ENCODE measurements at places on chromosomes 12 and 14.

DNA sequence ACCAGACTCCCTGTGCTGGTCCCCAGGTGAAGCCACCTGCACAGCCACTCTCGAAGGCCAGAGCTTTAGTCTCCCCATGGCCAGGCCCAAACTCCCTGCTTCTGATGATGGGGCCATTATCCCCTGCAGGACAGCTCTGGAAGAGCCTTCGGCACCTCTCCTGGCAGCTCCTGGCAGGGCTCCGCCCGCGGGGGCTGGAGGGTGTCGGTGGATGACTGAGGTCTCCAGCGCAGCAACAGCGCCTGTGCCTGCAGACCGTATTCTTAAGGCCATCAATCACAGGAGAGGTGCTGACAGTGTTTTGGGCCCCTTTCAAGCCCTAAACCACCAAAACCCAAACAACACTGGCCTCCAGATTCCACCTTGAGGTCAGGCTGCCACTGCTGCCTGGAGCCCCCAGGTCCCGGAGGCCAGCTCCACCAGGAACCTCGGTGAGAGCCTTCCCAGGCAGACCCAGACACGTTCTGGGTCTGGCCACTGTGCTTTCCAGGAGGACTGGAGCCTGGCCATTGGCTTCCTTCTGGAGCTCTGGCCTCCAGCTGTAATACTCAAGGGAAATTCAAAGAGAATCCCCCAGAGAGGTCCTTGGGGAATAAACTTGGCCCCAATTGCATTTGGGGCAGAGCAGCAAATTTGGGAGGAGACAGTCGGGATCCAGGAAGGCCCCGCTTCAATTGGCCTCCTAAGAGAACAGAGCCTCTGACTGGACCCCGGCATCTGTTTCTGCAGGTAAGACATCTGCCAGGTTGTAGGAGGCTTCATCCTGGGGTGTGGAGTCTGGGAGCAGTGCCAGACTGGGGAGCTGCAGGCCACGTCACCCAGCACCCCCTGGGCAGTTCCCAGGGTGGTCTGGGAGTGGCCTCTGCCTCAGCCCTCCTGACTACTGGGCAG, 210.6 kb upstream of the RTL1 start:
- no peak for DNase-seq

GRCh38 chr12:107415071-107415470, 270.5 kb upstream of the PWP1 start:
- no peak for DNase-seq

GRCh38 chr12:1848146-1848545, 27.8 kb downstream of the LRTM2 start:
- no peak for DNase-seq

GRCh38 chr14:68306265-68306933, 486.5 kb downstream of the ZFP36L1 start:
- no peak for DNase-seq

- DNase-seq, result no peak
Measured at GRCh38 chr12:118645219-118645618, 268.9 kb downstream of the SUDS3 start.

- DNase-seq, result no peak
Measured at GRCh38 chr14:85576848-85577542, 47.1 kb downstream of the FLRT2 start.

DNA sequence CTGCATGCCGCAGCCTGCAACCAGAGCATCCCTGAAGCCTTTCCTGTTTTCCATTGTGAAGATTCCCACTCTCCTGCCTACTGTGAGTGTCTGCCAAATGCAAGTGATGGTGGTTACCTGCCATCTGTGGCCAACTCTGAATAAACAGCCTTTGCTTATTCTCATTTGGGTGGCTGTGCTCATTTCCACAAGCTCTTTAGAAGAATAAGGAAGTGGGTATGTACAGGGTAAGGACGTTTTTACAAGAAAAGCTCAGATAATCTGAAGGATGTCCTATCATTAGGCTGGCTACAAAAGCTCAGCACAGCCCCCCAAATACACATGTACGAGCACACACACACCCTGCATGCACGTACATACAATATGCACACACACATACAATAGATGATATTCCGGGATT, 7.3 kb upstream of the RNASE1 start:
- DNase-seq, result no peak

- DNase-seq, result no peak
Measured at GRCh38 chr12:104297477-104298113, 5.9 kb upstream of the EID3 start.

DNA sequence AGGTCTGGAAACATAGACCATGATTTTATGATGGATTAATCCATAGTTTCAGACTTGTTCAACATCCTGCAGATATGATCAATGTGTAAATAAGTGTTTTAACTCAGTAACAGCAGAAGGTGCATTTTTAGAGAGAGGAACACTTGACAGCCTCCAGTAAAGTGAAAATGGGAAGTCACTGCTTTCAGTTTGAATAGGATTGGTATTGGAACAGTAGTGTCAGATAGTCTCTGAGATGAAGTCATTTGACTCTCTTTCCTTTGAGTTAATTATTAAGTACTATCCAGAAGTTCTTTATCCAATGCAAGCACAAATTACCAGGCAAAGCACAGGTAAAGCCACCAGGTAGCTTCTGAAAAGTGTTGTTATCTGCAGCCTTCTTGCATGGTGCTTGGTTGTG, 14.5 kb upstream of the NAV3 start:
- no peak for DNase-seq

DNA sequence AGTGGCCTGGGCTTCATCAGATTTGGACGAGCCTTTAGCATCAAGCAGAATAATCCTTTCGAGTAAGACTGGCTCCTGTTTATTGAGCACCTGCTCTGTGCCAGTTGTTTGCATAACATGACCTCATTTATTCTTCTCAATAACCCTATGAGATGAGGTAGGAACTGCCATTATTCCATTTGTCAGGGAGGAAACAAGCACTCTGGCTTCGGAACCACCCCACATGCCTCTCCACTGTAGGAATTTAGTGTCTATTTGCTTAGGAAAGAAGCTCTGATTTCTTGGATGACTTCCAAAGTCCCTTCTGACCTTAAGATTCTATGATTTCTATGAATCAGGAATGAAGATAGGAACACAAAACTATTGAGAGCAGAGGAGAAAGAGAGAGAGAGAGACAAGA, 11.0 kb downstream of the SAMD4A start:
- DNase-seq, result no peak

- DNase-seq, result no peak
Measured at GRCh38 chr12:66836623-66837310, 157.9 kb upstream of the GRIP1 start.

DNA sequence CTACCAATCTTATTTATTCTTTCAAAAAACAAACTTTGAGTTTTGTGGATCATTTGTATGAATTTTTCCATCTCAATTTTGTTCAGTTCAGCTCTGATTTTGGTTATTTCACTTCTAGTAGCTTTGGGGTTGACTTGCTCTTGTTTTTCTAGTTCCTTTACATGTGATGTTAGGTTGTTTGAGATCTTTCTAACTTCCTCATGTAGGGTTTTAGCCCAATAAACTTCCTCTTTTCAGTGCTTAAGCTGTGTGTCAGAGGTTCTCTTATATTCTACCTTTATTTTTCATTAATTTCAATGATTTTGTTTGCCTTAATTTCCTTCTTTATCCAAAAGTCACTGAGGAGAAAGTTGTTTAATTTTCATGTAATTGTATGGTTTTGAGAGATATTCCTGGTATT, 860.4 kb upstream of the FBXO33 start:
- DNase-seq, result no peak

- DNase-seq, result peak; percentile 23
Measured at GRCh38 chr12:5808981-5809380, 136.1 kb downstream of the ANO2 start.

DNA sequence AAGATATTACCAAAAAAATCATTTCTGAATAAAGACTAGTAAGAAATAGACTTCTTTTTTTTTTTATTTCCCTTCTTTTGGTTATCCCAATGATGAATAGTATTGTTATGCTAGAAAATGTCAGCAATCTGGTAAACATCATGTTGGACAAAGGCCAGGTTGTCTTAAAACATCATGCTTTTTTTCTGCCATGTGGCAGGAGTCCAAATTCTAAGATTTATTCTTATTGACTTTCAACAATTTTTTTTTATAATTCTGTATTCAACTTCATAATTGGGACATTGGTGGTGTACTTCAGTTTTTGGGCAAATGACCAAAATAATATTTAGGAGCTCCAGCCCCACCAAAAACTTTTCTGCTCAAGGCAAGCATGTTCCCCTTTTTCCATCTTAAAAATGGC, 10.5 kb downstream of the DCN start:
- no peak for DNase-seq

- no peak for DNase-seq
Measured at GRCh38 chr12:114676142-114676741, 7.7 kb downstream of the TBX3 start.

DNA sequence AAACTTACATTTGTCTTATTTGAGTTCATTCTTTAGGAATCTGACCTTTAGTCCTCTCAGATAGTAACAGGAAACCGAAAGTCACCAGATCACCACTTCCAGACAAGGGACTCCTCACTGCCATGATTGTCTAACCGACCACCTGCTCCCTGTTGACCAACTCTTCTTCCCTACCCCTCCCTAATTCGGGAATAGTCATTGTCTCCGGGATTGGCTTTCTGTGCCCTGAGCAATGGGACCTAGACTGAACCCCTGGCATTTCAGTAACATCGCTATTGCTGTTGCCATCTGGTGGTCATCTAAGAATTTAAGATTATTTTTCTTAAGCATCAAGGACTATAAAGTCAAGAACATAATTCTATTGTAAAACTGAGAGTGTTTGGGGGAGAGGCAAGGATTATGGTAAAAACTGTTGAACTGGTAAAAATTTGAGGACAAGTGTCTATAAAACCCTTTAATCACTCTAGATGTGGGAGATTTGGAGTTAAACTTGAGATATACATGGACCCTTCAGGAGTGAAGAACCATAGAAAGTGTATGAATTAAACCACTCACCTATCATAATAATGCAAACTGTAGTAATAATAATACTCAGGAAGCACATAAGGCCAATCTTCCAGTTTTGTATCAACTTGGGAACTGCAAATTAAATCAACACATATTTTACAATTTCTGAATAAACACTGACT, 6.3 kb downstream of the CLEC2A start:
- peak; percentile 57 for DNase-seq

- DNase-seq, result no peak
Measured at GRCh38 chr12:12715128-12715458, 2.1 kb upstream of the CDKN1B start.

- peak; percentile 94 for DNase-seq
Measured at GRCh38 chr14:101525640-101526527, 35.4 kb upstream of the DIO3 start.

DNA sequence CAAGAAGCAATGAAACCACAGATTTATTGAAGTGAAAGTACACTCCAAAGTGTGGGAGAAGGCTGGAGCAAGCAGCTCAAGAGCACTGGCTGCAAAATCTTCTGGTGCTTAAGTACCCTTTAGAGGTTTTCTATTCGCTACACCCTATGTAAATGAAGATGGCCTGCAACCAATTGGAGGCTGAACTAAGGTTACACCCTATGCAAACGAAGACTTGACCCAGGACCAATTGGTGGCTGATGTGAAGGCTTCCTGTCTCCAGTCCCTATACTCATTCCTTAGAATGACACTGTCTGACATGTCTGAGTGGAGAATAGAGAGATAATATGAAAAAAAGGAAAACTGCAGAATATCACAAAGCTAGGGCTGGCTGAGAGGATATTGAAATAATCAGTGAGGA, 57.2 kb downstream of the ALG10B start:
- DNase-seq, result no peak

DNA sequence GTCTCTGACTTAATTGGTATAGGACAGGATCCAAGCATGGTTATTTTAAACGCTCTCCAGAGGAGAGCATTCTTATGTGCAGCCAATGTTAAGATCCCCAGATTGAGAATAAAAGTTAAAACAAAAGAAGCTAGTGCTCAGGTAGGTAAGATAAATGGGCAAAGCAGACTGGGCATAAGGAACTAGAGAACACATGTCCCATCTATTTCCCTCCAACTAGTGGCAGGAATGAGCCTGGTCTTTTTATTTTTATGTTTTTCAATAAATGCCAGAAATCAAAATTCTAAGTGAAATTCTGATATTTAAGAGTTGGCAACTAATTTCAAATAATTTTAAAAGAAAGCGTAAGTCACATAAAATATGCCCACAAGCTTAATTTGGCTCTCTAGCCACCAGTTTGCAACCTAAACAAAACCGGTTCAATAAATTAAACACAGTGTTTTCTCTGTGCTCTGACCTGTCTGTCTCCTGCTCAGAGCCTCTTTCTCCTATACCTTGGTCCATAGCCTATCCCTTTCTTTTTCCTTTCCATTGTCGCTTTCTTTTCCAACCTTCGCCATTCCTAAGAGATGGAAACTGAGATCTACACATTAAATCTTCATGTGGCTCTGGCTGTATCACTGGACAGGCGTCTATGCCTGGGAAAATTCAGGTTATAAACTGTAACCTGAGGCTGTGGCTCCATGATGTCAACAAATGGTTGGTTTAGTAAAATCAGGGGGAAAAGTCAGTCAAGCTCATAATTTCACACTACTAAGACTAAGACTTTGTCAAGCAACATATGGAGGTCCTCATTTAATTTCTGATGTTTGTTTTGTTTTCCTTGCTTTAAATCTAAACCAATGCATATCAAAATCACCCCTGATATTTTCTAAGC, 5.5 kb downstream of the SLC38A1 start:
- DNase-seq, result no peak

- peak; percentile 26 for DNase-seq
Measured at GRCh38 chr12:20601668-20602280, 93.4 kb upstream of the SLCO1C1 start.

DNA sequence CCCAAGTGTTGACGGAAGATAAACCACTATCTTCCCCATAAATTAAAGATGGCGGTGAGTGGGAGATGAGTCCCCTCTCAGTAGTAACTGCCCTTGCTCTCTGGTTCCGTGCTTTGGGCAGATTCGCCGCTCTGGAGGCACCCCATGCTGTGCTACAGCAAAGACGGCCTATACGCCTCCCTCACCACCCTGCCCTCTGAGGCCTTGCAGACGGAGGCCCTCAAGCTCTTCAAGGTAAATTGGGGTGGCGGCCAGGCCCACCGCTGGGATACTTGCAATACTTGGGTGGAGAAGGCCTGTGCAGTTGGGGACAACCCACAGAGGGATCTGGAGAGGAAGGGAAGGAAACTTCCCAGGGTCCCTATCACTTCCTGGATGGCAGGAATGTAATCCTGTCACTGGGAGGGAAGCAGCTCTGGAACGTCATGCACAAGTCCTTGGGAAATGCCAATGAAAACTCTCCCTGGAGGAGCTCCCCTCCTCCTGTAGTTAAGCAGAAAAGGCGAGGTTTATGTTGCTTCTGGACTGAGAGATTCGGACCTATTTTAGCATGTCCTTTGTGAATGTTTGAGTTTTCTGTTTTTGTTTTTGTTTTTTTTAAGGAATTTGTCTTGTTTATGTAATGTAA, 22.8 kb downstream of the PIGH start:
- no peak for DNase-seq

DNA sequence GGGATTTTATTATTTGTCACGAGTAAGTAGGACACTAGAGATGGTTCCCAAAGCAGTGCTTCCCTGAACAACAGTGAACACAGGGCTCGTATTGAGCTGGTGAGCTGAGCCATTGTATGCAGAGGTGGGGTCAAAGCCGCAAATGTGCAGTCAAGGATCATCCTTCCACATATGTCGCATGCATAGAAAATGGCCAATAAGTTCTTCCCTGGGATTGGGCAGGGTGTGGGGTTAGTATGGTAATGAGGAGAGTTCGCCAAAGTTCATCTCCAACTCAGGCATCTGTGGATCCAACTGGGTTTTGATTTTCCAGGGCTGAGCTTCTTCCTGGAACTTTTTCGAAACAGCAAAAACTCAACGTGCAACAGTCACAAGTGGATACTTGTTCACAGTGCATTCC, 86.6 kb downstream of the CMKLR1 start:
- DNase-seq, result no peak
